Fibroblast of upper back skin (primary cell): ENCODE measurements at places on chromosomes 4 and X.

DNA sequence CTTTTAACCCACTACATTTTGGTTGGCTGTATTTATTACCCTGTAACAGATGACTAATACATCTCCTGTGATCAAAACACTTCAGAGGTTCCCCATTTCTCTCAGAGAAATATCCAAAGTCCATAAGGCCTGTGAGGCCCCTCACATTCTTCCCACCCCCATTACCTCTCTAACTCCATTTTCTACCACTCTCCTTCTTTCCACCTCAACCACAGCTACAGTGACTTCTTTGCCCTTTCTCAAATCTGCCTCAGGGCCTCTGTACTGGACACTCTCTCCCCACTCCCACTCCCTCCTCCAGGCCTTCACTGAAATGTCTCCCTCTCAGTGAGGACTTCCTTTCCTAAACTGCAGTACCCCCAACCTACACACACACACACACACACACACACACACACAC is 8.4 kb upstream of the TMEM144 start:
- DNase-seq = no peak

DNA sequence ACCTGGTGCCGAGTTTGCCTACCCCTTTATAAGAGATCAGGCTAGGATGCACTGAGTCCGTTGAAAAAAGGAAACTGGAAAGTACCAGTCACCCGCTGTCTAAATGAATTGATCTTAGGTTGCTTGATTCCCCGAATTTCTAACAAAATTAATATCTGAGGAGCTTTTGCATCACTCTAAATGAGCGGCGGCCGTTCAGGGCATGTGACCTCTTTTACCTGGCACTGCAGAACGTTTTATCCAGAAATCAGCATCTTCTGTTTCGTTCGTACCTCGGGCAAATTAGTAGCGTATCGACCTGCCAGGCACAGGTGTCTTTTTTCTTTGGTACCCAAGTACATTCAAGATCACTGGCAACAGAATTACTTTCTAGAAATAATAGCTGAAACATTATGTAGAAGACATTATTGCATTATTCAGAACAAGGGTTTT is 876 bp downstream of the KLHL2 start:
- no peak for DNase-seq

DNA sequence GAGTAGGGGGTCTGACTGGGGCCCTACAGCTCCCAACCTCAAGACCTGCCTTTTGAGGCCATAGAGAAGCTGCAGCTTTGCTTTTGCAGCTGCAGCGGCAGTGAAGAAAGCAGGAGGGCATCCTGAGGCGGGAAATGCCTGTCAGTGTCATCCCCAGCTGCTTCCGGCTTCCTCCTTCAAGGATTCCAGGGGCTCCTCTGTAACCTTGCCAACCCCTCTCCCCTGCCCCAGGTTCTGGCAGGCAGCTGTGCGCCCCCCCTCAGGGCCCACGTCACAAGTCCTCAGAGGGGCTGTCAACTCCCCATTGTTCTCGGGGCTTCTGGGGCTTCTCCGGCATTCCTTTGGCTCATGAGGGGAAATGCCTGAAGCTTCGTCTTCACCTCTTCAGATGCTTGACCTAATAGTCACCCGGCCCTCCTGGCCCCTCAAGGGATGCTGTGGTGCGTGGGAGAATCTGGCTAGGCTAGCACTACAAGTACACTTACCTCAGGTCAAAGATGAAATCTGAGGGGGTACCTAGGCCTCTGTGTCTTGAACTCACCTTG is 31.9 kb downstream of the APLN start:
- peak; percentile 90 for DNase-seq

- DNase-seq = peak; percentile 85
These were observed 69.4 kb upstream of the CLDN34 start for GRCh38 chrX:9897761-9898161.

- DNase-seq = no peak
These were observed 50.8 kb upstream of the HOPX start for GRCh38 chr4:56731857-56732256.

- no peak for DNase-seq
These were observed 94.7 kb upstream of the CXXC4 start for GRCh38 chr4:104589264-104589868.

GRCh38 chrX:10043386-10043785 is 76.2 kb downstream of the CLDN34 start:
- no peak for DNase-seq

DNA sequence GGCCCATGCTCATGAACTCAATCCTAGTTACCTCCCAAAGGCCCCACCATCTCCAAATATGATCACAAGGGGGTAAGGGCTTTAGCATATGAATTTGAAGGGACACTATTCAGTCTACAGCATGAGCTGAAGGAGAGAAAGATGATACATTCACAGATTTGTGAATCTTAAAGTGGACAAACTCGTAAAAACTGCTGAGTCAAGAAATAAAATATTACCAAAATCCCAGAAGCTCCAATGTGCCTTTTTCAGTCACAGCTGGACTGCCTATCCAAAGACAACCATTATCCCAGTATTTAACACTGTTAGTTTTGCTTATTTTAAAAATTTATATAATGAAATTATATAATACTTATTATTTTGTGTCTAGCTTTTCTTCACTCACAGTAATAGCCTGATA is 109.0 kb downstream of the CXXC4 start:
- no peak for DNase-seq

DNA sequence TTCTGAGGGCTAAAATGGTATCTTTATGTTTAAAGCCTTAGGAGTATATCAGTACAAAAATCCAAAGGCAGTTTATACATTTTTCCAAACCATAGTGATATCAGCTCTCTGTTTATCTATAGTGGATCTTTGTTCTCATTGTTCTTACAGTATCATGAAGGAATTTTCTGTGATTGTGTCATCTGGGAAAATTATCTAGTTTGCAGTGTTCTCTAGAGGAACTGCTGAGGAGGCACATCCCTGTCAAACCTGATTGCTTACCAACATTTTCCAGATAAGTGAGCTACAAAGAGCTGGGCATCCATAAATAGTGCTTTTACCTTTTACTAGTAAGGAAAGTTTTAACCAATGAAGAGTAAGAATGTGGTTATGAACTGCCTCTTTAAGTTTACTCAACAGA is 44.9 kb upstream of the SLC25A31 start:
- peak; percentile 17 for DNase-seq

- DNase-seq = peak; percentile 66
These were observed 390.3 kb downstream of the SPRY1 start for GRCh38 chr4:123786920-123787319.

GRCh38 chr4:26861434-26862186 is 969 bp downstream of the STIM2 start:
- peak; percentile 62 for DNase-seq

GRCh38 chrX:11792461-11793421 is 34.7 kb downstream of the MSL3 start:
- no peak for DNase-seq

GRCh38 chr4:150541681-150542080 is 40.3 kb upstream of the MAB21L2 start:
- no peak for DNase-seq

DNA sequence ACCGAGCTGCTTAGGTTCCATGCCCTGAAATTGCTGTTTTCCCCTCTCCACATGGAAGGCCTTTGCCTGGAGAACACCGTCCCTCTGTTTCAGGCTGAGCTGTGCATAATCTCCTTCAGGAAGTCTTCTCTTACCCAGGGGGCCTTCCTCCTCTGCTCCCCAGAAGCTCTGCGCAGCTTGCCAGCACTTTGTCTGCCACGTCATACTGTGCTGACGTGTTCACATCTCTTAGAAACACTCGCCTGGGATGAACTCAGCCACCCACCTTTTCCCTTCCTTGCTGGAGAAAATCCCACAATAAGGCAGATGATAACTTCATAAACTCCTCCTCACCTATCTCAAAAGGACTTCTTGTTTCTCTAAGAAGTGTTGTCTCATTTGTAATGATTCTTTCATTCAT is 110.7 kb downstream of the ARHGAP10 start:
- DNase-seq = peak; percentile 82

GRCh38 chr4:138775489-138775888 is 240.1 kb upstream of the NOCT start:
- DNase-seq = no peak

DNA sequence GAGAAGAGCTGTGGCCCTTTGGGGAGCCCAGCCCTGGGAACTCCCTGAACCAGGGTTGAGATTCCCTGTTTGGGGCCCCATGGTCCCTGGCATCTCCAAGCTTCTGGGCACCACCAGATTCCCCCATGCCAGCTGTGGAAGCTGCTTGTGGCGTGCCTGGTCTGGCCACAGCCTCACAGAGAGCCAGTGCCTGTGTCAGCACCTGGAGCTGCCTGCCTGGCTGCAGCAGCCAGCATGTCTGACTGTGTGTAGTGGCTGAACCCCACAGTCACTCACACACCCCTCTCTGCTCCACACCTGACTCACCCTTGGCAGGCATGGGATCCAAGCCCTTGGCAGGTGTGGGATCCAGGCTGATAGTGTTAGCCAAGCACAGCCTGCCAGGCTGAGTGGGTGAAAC is 97.2 kb upstream of the GALNTL6 start:
- DNase-seq = no peak

DNA sequence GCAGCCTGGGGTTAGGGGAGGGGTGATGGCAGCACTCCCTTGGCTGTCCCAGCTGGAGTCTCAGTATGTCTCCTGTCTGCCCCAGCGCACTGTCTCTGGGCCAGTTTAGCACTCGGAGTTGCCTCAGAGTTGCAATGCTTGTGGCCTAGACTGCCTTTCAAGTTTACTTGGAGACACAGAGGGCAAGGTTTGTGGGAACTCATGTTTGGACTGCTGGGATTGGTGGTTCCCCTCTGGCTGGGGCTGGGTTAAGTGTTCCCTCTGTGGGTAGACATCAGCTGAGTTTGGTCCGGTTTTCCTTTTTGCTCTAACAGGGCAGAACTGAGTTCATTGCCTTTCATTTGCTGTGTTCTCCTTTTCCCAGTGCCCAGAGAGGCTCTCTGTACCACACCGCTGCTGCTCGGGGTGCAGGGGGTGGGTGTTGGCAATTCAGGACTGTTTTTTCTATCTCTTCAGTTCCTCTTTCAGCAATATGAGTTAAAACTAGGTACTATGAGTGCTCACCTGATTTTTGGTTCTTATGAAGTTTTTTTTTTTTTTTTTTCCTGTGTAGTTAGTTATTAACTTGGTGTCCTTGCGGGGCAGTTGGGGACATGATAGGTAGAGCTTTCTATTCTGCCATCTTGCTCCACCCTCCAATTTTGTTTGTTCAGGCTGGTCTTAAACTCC is 17.2 kb downstream of the RAB33B start:
- no peak for DNase-seq

GRCh38 chrX:10932842-10933440 is 178.2 kb upstream of the HCCS start:
- DNase-seq = no peak

- DNase-seq = no peak
These were observed 86.4 kb downstream of the BMP15 start for GRCh38 chrX:50996930-50997329.

GRCh38 chr4:174402470-174403176 is 118.9 kb downstream of the CEP44 start:
- DNase-seq = no peak

DNA sequence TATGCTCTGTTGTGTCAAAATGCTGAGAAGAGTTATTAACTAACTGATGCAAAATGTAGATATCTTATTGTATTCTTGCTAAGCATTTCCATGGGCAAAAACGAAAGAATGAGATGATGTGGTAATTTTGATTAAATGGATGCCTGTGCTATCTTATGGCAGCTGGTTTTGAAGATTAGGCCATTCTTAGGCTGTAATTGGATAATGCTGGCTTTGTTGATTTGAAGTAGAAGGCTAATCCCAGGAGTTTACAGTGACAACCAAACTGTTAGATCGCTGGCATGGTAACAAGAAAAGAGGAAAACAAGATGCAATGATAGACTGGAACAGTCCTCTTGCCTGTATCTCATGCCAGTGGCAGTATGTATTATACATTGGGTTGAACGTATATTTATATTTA is 74.1 kb upstream of the WDR44 start:
- DNase-seq = no peak

GRCh38 chr4:114271031-114271430 is 291.6 kb upstream of the ARSJ start:
- DNase-seq = no peak

DNA sequence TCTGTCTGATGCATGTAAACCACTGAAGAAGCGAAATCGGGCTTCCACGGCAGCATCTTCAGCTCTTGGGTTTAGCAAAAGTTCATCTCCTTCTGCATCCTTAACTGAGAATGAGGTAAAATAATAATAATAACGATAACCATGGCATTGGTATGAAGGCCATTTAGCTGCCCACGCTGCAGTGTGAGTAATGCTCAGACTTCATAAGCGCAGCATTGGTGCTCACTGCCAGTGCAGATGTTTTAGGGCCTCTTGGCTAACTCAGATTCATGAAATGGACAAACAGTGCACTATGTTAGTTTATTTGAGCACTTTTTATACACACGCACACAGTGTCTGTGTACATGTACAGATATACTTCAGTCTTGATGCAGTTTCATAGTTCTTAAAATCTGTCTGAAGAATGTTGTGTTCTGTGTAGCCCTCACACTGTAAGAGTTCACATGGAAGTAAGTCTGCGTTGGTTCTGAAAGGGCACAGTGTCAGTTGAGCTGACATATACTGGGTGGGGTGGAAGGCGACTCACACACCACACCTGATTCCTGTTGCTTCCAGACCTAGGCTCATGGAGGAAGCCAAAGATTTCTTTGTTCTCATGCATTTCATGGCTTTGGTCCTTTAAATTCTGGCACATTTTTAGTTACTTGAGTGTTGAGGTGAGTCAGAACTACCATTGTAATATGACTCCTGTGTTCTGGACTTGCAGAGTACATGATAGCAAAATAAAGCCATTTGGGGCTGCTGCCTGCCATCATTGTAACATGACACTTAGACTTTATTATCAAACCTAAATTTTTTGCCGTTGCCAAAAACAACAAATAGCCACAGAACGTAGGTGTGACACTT is 68.7 kb downstream of the NSD2 start:
- peak; percentile 83 for DNase-seq

- no peak for DNase-seq
These were observed 622.4 kb downstream of the BCOR start for GRCh38 chrX:39475372-39475771.

DNA sequence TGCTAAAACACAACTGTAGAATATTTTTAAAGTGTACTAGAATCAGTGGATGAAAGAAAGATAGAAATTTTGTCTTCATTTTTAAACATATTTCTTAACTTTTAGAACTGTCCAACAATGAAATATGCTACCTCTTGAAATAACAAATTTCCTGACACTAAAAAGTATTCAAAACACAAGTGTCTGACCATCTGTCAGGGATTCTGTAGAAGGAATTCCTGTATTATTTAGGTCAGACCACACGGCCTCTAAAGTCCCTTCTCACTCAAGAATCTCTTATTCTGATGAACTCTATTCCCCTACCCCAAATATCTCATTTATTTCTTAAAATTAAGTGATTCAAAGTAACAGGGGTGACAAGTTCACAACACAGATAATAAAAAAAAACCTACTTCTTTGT is 99.1 kb downstream of the MAML3 start:
- DNase-seq = no peak
